ENCODE measurements at places on chromosomes 2 and 18.

DNA sequence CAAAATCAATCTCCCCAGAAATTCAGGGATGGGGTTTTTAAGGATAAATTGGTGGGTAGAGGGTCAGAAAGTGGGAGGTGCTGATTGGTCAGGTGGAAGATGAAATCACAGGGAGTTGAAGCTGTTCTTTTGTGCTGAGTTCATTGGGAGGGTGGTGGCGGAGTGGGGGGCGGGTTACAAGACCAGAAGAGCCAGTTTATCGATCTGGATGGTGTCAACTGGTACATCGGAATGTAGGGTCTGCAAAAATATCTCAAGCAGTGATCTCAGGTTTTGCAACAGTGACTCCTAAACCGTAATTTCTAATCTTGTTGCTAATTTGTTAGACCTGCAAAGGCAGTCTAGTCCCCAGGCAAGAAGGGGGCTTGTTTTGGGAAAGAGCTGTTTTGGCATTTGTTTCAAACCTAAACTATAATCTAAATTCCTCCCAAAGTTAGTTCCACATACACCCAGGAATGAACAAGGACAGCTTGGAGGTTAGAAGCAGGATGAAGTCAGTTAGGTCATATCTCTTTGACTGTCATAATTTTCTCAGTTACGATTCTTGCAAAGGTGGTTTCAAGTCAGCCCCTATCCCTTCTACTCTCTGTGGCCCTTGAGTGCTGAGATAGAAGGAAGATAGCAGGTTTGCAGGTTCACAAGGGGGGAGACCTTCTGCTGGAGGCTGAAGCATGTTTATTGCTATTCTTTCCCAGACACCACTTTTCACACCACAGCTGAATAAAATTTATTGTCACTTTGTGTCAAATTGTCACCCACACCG, 12.3 kb upstream of the CXXC1 start:
- no peak for DNase-seq

DNA sequence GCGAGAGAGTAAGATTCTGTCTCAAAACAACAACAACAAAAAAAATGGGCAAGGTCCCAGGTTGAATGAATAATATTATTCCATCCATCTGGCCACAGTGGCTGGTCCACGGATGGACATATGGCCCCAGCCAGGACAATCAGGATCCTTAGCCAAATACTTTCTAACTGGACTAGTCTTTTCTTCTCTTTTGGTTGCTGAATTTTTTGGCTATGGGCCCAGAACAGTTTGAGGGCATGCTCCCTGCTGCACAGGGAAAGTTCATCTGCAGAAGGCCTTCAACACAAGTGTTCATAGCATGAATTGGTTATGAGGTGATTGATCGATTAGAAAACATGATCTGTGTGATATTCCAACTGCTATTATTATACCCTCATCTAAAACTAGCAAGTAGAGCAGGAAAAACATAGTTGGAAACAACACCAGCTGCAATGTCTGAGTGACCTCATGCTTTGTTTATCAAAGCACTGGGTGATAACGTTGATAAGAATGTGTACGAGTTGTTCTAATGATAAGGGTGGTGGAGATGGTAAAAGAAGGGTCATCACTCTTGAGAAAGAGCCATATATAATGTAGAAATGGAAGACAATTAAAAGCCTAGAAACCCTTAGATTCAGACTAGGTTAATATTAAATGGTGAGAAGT, 47.8 kb upstream of the RNF103 start:
- DNase-seq = no peak

DNA sequence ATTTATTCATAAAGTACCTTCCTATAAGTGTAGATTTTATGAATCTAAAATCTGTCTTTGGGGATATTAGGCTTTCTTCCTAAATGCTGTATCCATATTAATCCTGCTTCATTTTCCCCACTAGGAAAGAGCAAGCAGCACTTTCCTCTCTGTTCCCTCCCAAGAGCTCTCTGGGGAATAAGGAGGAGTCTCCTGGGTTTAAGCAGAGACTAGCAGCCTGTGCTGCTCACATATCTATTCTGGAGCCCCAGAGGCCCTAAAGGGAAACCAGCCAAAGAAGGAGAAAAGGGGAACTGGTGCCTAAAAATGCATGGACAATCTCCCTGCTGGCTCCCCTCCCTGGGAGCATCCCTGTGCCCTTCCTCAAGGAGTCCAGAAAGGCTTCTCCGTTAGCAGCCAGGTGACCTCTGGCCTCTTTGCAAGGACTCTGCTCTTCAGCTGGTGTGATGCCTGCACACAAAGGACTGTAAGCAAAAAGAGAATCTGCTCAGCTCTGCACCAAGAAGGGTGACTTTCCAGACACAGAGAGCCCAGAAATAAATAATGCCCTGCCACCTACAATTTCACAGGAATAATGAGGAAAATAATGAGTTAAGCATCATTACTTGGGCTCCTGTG, 270.6 kb downstream of the SS18 start:
- DNase-seq = no peak

GRCh38 chr2:17355608-17356329, 162.5 kb downstream of the RAD51AP2 start:
- no peak for DNase-seq

GRCh38 chr18:10926621-10927161, 222.7 kb downstream of the PIEZO2 start:
- no peak for DNase-seq

- no peak for DNase-seq
These were observed 135.6 kb upstream of the CCDC195 start for GRCh38 chr2:224851811-224852210.

DNA sequence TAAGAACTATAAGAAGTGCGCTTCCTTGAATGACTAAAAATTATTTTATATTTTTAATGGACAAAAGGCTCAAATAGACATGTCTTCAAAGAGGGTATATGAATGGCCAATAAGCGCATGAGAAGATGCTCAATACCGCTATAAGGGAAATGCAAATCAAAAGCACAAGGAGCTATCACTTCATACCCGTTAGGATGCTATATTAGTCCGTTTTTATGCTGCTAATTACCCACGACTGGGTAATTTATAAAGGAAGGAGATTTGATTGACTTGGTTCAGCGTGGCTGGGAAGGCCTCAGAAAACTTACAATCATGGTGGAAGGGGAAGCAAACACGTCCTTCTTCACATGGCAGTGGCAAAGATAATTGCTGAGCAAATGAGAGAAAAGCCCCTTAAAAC, 20.5 kb upstream of the PPP4R1 start:
- no peak for DNase-seq

DNA sequence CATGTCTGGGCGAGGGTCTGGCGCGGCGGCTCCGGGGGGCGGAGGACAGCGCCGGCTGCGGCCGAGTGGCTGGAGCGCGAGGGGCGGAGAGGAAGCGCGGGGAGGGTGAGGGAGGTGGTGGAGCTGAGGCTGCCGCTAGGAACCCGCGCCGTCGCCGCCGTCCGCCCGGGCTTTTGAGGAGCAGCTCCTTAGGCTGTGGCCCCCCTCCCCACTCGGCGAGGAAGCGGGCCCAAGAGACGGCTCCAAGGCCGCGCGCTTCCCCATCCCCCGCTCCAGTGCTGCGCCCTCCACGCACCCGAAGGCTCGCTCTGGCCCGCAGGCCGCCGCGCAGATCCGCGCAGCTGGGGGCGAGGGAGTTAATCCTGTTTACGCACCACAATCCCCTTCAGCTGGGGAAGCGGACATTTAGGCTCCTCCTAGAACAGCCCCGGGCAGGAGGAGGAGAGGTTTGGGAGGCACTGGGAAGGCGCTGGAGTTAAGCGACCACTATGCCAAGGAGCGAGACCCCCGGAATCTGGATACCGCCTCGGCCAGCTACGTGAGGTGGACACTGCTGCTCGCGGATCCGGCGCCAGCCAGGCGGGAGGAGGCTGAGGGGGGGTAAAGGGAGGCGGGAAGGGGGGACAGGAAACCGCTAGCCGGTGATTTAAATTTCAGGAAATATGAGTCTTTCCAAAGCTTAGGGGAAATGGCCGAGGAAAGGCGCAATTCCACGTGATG, at the start of gene CNRIP1:
CNRIP1 (minus strand) TSS at position 552 of the 720 bp plus-strand sequence; CDS start at position 3, 549 bp downstream.
- peak; percentile 58 for DNase-seq

GRCh38 chr2:31996571-31997150, 14.1 kb downstream of the MEMO1 start:
- no peak for DNase-seq

- DNase-seq = peak; percentile 43
These were observed 59.3 kb downstream of the EMILIN2 start for GRCh38 chr18:2905854-2906703.

DNA sequence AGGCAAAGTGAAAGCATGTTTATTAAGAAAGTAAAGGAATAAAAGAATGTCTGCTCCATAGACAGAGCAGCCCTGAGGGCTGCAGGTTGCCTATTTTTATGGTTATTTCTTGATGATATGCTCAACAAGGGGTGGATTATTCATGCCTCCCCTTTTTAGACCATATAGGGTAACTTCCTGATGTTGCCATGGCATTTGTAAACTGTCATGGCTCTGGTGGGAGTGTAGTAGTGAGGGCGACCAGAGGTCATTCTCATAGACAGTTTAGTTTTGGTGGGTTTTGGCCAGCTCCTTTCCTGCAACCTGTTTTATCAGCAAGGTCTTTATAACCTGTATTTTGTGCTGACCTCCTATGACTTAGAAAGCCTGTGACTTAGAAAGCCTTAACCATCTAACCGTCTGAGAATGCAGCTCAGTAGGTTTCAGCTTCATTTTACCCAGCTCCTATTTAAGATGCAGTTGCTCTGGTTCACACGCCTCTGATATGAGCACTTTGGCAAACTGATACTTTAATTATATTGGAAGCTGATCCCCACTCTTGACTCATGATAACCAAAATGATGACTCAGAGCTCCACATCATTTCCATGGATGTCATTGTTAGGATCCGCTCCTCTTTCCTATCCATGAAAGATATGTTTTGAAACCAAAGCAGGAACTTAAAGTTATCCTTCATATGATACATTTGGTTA, 14.5 kb upstream of the ERMN start:
- DNase-seq = peak; percentile 42

DNA sequence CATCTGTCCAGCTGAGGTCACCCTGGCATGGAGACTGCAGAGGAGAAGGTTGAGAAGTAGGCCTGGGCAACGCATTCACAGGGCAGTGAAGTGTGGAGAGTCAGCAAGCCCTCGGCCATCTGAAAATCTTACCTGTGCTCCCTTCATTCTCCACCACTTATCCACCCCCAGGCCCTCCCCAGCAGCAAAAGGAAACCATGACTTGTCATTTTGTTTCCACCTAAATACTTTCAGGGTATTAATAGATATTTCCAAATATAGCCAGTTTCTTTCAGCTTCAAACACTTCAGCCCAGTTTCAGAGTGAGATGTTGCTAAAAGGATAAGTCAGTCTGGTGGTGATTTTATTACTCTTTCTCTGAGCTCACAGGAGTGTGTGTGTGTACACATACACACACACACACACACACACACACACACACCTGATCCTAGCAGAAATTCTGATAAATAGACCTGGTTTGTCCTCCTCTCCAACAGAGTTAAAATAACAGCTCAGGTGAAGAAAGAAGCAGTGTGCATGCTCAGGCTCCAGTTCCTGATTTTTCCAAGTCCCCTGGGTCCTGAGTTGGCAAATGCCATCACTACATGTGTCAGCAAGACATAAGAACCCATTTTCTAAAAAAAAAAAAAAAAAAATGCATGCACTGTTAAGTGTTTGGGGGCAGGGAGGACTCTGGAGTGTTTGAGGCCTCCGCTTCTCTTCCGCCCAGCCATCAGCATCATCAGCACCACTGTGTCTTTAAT, 82.8 kb downstream of the LOXHD1 start:
- DNase-seq = no peak

DNA sequence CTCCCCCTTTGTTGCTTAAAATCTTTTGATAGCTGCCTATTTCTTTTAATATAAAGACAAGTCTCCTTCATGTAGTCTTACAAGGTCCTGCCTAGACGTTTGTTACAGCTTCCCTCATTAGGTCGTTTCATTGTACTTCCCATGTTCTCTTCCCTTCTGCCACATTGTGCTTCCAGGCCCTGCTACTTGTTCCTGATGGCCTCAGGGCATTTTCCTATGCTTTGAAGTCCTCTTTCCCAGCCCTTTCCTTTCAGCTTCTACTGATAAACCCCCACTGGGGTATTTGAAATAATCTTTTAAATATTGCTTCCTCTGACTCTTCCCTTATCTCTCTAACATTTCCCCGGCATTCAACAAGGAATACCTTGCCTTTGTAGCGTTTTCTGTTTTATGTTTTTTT, 67.4 kb downstream of the UBE2E3 start:
- no peak for DNase-seq

DNA sequence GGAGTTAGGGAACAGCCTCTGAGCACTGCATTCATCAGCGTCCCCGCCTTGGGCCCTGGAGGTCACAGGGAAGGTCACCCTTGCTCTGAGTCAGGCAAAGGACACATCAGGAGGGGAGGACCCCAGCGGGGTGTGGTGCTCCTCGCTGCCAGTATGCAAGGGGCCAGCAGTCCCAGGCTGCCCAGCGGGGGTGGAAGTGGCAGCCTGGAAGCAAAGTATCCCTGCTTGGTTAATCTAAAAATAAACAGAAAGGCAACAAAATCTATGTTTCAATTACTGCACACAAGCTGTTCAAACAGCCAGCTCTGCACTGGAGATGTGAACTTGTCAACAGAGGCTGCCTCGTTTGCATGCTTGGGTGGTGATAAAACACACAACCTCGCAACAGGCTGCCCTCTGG, 164.1 kb downstream of the KLHL29 start:
- DNase-seq = no peak

GRCh38 chr2:228072669-228073068, 108.8 kb downstream of the SPHKAP start:
- no peak for DNase-seq

- no peak for DNase-seq
These were observed 815 bp downstream of the GPBAR1 start for GRCh38 chr2:218261423-218262236.

- no peak for DNase-seq
These were observed 544.0 kb upstream of the FAM98A start for GRCh38 chr2:34143149-34143548.

GRCh38 chr2:74373985-74374384, 6.1 kb downstream of the DCTN1 start:
- DNase-seq = no peak

- no peak for DNase-seq
These were observed 471.1 kb upstream of the SMIM21 start for GRCh38 chr18:75898651-75899050.

DNA sequence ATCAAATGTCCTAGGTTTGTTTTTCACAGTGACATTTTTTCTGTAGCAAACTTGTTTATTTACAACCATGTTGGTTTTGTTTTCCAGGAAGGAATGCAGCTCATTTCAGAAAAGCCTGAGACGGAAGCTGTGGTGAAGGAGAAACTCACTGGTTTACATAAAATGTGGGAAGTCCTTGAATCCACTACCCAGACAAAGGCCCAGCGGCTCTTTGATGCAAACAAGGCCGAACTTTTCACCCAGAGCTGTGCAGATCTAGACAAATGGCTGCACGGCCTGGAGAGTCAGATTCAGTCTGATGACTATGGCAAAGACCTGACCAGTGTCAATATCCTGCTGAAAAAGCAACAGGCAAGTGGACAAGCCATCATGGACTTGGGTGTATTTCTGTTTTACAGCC, 79.2 kb upstream of the EML6 start:
- no peak for DNase-seq

- no peak for DNase-seq
These were observed 20.8 kb downstream of the DOK1 start for GRCh38 chr2:74575320-74575719.

- no peak for DNase-seq
These were observed 254.1 kb upstream of the SMIM21 start for GRCh38 chr18:75681538-75682115.
